ENCODE measurements at places on chromosomes 13 and 19. TPM values are rescaled to one million over a fixed set of nuclear protein-coding genes. Genes with fewer than 3 reads are reported as not detected.

Gene VAV1
- 4.6 TPM for total RNA-seq

DNA sequence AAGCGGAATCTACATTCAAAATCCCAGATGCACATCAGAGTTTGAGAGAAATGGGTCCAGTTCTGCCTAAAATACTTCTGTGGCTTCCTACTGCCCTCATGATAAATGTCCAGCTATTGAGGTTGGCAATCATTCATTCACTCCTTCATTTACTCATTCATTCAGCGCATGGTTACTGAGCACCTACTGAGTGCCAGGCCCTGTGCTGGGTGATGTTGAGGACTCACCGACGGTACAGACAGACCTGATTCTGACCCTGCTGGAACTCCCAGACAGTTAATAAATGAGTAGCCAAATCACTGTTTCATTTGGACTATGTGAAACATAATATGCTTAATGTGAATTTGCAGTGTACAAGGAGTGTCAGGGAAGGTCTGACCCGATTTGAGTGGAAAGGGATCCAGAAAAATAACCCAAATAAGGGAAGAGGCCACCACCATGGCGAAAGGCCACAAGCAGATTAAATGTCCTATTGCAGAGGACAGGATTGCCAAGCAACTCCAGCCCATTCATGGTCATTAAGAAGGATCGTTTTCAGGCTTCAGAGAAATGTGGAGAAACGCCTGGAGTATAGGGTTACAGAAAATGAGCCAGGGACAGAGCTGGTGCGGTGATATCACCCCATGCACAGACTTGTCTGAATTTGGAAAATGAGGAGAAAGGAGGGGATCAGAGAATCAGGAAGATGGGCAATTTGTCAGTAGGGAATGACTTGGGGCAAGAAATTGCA is 20.5 kb downstream of the DYRK1B start:
- no peak overlapping the region for H3K4me3 ChIP-seq
- peak; percentile 31 for DNase-seq
- H3K36me3 ChIP-seq, result peaks cover 6% of the 10 kb centered on the region

Gene PSPN
- 2.3 TPM for total RNA-seq

Gene ERICH6B
- total RNA-seq, result not detected

Gene C5AR1
- total RNA-seq, result 8.6 TPM

GRCh38 chr13:34345258-34345965 is 527.5 kb downstream of the RFC3 start:
- H3K27ac ChIP-seq, result no peak overlapping the region
- no peaks in the 10 kb centered on the region for H3K36me3 ChIP-seq
- DNase-seq, result no peak
- H3K27me3 ChIP-seq, result no peaks in the 10 kb centered on the region

DNA sequence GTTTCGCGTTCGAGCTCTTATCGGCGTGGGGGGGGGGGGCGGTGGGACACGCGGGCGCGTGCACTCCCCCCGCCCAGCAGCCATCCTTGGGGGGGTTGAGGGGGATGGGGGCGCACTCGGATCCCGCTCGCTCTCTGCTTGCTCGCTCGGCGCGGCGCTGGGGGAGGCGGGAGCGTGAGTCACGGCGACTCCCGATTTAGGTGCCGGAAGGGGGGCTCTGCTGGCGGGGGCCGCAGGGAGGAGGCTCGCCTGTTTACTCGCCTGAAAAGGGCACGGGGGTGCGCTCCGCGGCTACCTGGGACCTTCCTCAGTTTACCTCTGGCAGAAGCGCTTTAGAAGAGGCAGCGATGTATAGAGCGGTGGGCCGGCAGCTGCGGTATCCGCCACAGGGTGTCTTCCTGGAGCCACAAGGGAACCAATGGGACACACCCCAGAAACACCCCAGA is 1.1 kb upstream of the PDE4A start:
- H3K4me1 ChIP-seq, result peaks cover 43% of the 10 kb centered on the region
- peaks cover 98% of the 10 kb centered on the region for H3K27me3 ChIP-seq
- no peak overlapping the region for H3K27ac ChIP-seq

Gene ZNF560
- total RNA-seq, result not detected

Gene HNRNPM
- 103 TPM for total RNA-seq

DNA sequence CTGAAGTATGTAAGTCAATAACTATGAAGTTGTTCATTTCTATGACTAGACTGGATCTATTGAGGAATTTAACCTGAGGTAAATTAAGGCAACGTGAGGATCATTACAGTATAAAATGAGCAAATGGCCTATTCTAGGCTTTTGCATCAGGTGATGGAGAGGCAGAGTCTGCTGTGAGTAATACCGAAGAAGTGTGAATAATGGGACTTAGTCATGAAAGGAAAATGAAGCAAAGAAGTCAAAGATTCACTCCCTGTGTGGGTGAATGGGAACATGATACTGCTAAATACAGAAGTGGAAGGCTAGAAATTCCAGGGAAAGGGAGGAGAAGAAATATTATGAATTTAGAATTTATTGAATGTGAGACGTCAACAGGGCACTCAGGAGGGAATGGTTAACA is 774.1 kb downstream of the LIG4 start:
- no peak overlapping the region for H3K4me3 ChIP-seq
- no peaks in the 10 kb centered on the region for H3K36me3 ChIP-seq
- DNase-seq, result no peak
- no peak overlapping the region for H3K27ac ChIP-seq

DNA sequence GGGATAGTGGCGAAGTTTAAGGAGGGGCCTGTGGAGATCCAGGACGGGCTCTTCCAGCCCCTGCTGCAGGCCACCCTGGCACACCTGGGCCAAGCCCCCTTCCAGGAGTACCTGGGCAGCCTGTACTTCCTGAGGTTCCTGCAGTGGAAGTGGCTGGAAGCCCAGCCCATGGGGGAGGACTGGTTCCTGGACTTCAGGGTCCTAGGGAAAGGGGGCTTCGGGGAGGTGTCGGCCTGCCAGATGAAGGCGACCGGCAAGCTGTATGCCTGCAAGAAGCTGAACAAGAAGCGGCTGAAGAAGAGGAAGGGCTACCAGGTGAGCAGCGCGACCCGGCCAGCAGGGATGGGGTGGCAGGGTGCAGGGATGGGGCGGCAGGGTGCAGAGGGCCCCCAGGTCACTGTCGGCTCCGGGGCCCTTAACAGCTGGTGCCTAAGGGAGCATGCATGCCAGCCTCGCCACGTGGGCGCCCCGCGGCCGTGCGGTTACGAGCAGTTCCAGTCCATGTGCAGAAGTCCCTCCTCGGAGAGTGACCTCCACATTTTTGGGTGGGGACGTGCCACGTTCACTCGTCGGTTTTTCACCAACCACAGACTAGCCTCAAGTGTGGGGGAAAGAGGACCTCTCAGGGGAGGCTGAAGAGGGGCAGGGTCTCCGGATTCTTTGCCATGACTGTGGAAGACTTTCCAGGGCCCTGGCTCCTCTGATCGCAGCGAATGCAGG is 912 bp downstream of the GRK1 start:
- H3K27me3 ChIP-seq, result no peaks in the 10 kb centered on the region
- DNase-seq, result no peak
- H3K36me3 ChIP-seq, result no peaks in the 10 kb centered on the region
- H3K4me3 ChIP-seq, result no peak overlapping the region
- H3K4me1 ChIP-seq, result no peaks in the 10 kb centered on the region
- no peak overlapping the region for H3K27ac ChIP-seq

- no peaks in the 10 kb centered on the region for H3K27me3 ChIP-seq
- H3K4me1 ChIP-seq, result no peaks in the 10 kb centered on the region
- no peak overlapping the region for H3K4me3 ChIP-seq
- H3K27ac ChIP-seq, result no peak overlapping the region
Observed at GRCh38 chr13:91406619-91407018, 8.2 kb downstream of the GPC5 start.

Gene CKM
- 1.4 TPM for total RNA-seq

Gene COX6B2
- total RNA-seq, result 0.19 TPM

Gene KLHL1
- total RNA-seq, result not detected

All from esophagus muscularis mucosa (tissue), 4 donors.